ENCODE measurements at places on chromosomes 6 and 20.

GRCh38 chr6:52550870-52551269 lies 26.0 kb downstream of the TRAM2 start:
- no peak for DNase-seq

DNA sequence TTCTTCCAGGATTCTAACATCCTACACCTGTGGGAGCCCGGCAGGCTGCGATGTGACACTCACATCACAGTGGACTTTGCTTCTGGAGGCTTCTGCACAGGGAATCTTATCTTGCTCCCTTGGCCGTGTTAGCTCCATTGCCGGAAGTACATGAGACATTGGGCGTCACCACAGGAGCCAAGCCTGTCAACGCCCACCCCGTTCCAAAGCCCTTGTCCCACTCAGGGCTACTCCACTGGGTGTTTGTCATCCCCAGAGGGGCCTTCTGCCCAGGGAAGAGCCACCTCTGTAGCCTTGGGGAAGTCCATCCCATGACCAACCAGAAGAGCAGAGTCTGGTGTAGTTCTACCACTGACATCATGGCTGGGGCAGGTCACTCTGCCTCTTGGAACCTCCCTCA lies 1.7 kb downstream of the RAB44 start:
- DNase-seq: no peak

GRCh38 chr6:62298745-62299392 lies 12.8 kb upstream of the KHDRBS2 start:
- no peak for DNase-seq

DNA sequence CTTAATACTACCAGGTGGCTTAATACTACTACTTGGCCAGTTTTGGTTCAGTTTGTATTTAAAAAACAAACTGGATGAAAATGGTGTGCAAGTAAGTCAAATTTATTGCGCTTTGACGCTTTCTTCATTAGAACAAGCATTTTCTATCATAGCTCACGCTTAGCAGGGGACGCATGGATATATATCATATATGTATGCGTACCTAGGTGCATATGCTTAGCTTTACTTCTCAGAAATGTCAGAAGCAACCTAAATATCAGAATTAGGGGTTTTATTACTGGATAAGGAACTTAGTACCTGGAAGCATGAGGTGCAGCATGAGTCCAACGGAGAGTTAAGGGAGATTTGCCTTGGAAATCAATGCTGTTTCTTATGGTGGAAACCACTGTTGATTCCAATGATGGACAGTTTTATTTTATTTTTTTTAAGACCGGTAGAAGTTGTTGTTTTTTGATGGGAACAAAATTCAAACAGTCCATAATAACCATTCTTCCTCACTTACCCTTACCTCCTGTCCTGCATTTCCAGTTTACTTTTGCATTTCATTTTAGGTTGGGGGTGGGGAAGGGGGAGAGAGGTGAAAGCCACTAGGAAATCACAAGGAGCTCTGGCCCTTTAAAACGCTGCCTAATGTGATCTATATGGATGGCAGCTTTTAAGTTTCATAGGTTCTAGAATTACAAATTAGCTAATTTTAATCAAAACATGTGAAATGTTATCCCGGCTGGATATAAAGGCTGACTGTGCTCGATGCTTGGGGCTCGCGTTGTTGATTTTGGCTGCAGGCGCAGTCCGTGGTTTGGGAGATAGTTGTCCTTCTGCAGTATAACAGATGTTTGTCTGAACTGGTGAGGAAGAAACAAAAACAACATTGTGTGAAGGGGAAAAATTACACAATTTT lies 2.1 kb downstream of the SOBP start:
- no peak for DNase-seq

GRCh38 chr6:159311618-159312017 lies 142.4 kb downstream of the FNDC1 start:
- DNase-seq: no peak

GRCh38 chr6:165008971-165009370 lies 300.4 kb downstream of the C6orf118 start:
- DNase-seq: no peak

- no peak for DNase-seq
Measured at GRCh38 chr6:9766240-9766915, 648.5 kb downstream of the TFAP2A start.

DNA sequence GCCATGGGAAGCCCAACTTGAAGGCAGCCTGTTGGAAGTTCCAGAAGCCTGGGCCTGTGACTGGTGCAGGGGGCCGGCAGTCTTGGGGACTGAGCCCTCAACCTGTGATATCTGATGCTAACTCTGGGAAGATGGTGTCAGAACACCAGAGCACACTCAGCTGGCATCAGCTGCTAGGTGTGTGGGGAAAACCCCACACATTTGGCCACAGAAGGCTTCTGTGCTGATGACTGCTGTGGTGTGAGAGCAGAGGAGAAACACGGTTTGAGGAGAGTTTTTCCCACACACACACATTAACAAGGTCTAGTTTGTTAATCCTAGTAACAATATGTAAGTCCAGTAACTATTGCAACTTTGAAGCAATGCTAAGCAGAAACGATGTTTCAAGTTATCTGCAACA lies 78.0 kb downstream of the PSMB1 start:
- DNase-seq: no peak

DNA sequence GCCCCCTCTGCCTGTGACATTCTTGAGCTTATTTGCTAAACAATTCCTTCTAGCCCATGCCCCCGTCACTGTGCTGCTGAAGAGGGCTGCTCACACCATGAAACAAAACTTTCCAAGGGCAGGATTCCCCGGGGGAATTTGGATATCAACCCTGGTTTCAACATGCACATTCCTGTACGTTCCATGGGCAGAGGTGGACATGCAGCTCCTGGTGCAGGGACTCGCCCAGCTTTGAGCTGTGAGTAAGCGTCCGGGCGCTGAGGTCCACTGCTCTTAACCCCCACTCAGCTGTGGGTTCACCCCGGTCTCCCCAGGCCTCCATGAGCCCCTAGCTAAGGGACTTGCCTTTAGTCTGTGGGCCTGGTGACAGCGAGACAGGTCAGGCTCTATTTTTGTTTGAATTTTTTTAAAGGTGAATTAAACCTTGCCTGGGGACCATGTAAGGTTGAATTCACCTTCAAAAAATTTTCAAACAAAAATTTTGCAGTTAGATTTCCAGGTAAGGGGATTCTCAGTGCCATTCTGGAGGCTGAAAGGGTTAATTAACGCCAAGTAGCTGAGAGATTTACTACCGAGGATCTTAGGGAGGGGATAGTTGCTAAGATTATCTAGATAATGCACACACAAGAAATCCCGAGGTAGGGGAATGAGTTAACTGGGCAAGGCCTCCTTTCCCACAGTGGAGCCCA lies 70.3 kb upstream of the SLC22A23 start:
- DNase-seq: no peak

DNA sequence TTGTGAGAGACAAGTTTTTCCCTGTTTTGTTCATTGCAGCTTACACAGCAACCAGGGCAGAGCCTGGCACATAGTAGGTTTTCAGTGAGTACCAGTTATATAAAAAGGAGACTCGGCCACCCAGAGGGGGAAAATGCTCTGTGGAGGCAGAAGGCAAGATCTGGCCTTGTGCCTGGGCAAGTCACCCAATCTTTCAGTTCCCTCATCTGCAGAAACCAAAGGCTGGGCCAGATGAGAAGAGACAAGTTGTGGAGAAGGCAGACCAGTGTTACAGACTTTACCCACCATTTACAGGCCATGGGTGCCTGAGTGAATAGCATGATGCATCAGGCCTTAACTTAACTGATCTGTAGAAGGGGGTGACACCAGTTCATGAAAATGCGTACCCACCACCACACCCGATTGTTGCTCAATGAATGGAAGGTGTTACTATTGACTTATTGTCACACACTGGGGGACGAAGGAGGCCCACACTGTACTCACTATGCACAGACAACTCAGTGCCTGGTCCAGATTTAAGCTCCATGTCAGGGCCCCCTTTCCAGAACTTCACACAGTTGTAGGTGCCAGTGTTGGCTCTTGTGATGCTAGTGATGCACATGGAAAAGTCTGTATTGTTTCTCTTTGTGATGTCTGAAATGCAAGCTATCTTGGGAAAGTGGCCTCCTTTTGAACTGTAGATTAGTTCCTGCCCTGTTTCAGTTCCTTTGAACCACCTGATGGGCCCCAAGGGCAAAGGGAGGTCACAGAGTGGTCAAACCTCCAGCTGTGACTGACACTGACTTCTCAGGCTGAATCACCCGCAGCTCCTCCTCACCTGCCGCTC lies 64.3 kb upstream of the SIRPG start:
- no peak for DNase-seq

GRCh38 chr6:77834591-77834996 lies 181.8 kb downstream of the MEI4 start:
- DNase-seq: no peak

GRCh38 chr6:17869753-17870050 lies 117.7 kb downstream of the KIF13A start:
- no peak for DNase-seq

DNA sequence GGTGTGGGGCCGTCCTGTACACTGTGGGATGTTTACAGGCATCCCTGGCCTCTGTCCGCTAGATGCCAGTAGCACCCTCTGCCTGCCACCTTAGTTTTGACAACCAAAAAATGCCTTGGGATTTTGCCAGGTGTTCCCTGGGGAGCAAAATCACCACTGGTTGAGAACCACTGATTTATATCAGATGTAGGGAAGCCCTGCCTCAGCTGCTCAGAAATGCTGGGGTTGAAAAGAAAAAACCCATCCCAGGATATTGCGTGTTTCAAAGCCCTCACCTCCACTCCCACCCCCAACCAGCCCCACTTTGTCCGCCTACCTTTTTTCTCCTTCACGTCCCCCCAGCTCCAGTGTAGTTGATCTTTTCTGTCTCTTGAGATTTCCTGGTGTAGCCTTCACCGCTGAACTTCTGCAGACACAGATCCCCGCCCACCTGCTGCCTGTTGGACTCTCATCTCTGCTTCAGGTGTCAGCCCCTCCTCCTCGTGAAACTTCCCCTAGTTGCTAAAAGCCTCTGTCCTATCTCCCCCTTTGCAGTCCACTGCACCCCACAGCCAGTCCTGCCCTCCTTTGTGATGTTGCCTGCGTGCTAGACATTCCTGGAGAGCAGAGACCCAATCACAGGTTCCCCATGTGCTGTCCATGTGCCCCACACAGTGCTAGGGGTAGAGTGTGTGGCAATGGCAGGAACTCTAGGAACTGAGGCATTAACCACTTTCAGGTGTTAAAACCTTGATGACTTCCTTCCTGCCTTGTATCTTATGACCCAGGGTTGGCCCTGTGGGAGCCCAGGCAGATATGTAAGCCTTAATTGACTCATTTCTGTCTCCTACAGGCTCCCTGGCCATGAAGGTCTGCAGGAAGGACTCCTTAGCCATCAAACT lies 98.9 kb downstream of the TBC1D7 start:
- no peak for DNase-seq

- DNase-seq: no peak
Measured at GRCh38 chr6:82072121-82072521, 175.4 kb downstream of the IBTK start.

GRCh38 chr20:58260006-58260405 lies 31.6 kb upstream of the ANKRD60 start:
- DNase-seq: no peak

DNA sequence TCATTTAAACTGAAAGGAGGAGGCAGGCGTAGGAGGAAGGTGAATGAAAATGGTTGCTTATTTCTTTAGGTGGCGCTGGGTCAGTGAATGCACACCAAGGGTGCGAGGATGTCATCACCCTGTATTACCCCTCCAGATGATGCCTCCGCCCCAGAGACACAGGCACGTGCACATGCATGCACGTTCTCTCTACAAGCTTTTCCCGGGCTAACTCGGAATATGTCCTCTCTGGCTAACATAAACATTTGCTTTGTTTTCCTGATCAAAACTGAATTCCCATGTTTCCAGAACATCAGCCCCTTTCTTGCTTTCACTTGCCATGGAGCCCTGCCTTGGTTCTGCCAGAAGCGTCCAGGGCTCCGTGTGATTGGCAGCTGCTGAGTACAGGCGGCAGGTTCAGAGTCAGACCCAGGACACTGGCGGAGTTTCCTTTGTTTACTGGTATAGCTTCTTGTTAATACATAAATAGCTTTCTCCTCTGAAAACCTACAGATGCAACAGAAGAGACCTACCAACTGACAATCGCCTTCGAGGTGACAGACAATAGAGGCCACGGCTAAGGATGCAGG lies 131.2 kb upstream of the RPS6KA2 start:
- DNase-seq: no peak

DNA sequence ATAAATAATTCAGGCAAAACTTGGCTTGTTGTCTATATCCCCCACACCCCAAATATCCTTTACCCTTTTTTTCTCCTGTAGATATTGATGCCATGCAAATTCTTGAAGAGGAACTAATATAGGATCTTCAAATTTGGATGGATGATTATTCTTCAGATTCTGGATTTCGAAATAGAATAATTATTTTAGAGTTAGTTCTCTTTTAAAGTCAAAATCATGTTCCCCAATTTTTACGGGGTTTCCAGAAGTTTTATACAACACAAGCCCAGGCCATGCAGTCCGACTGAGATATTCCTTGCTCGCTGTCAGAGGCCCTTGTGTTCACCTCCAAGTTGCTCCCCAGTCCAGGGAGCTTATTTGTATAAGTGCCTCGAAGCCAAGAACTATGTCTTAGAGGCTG lies 4.4 kb downstream of the PPIL6 start:
- DNase-seq: no peak

- DNase-seq: no peak
Measured at GRCh38 chr6:119040636-119041035, 37.8 kb downstream of the FAM184A start.

DNA sequence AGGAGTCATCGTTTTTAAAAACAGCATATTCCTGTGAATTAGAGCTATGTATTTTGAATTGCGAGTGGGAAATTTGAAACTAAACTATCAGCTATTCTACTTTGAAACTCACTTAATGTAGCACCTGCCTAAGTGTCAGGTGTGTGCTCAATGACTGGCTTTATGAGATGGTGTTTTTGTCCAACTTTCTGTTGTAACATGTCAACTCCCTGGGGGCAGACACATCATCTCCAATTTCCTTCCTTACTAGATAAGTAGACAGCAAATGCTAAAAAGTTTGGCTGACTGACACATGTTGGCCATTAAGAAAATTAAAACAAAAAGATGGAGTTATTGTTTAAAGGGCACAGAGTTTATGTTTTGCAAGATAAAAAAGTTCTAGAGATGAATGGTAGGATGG lies 226.9 kb downstream of the TFAP2B start:
- no peak for DNase-seq

- DNase-seq: no peak
Measured at GRCh38 chr20:1373614-1374013, 19.2 kb downstream of the FKBP1A start.

DNA sequence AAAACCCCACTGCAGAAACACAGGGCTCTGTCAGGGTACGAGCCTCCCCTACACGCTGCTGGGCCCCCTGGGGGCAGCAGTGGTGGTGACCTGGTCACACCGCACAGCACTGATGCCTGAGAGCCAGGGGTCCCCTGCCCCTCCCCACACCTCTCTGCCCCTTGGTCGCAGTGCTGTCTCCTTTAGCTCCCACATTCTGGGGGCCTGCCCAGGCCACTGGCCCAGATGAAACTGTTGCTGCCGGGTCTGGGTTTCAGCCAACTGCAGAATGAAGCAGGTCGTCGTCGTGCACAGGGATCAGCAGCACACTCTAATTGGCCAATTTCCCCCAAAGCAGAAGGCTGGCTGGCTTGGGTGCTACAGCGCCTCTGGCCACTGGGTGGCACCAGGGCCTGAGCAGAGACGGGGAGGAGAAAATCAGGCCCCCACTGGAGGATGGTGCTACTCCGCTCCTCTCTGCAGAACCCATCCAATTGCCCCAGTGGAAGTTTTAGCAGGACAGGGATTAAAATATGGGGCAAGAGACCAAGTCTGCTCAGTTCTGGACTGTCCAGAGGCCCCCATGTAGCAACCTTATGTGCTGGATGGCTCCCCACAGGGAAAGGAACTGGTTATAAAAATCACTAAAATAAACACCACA lies 26.1 kb downstream of the DIDO1 start:
- DNase-seq: no peak

GRCh38 chr6:107047807-107048206 lies 19.8 kb downstream of the MTRES1 start:
- no peak for DNase-seq

All from cortex of kidney (tissue), 1 donor.